Immature natural killer cell (primary cell): ENCODE measurements at places on chromosomes 1 and 21.
A peak's percentile ranks its signal among the peaks of the same experiment; 100 is the strongest.

DNA sequence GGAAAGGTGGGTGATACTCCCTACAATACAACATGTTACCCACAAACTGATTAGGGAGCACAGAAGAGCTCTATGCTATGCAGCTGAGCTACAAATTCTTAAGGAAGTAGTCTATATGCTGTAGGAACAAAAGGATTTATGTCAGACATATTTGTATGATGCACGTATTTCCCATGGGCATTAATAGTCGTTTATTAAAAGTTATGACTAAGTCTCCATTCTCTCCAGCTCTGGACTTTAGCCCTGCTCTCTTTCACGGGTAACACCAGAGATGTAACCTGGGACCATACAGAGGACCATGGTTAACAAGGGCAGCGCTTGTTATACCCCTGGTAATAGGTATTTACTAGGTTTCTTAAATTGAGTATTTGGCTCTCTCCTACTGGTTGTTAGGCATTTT is 168.2 kb upstream of the C1orf105 start:
- H3K4me1 ChIP-seq, result peaks cover 19% of the 10 kb centered on the region
- no peak for DNase-seq
- H3K27me3 ChIP-seq, result no peaks in the 10 kb centered on the region
- no peaks in the 10 kb centered on the region for H3K36me3 ChIP-seq
- no peak overlapping the region for H3K4me3 ChIP-seq

- H3K4me3 ChIP-seq, result no peak overlapping the region
- H3K27me3 ChIP-seq, result peaks cover 2% of the 10 kb centered on the region
- no peak for DNase-seq
- H3K36me3 ChIP-seq, result no peaks in the 10 kb centered on the region
- H3K4me1 ChIP-seq, result peaks cover 6% of the 10 kb centered on the region
These were observed 474.0 kb upstream of the B3GALT2 start for GRCh38 chr1:193660428-193660827.

DNA sequence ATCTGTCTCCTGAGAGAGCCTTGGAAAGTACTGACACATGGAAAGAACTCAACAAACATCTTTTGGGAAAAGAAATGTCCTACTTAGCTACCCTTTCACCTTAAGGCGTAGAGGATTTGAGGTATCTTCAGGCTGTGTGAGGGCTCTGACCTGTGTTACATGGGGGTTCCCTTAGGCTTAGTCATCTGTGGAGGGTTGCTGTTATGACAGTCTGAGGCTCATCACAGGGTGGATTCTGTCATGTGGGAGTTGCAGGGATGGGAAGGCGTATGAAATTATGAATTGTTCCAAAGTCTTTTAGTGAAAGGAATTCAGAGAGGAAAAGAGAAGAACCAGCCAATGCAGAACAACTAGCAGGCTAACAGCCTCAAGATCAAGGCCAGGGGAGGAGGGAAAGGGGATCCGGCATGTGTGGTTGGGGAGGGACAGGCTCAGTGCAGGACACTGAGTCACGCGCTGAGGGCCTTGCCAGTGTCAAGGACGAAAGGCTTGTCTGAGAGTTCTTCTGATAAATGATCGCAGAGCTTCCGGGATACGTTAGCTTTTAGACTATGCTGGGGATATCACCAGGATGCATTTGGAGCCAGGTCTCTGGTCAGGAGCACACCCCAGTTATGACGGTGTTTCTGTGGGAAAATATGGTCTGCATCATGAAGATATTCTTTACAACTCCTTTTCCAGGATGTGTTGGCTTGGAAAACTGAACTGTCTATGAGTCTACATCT is 24.6 kb upstream of the PLA2G2C start:
- H3K36me3 ChIP-seq, result no peaks in the 10 kb centered on the region
- no peak overlapping the region for H3K27ac ChIP-seq
- peaks cover 12% of the 10 kb centered on the region for H3K27me3 ChIP-seq
- no peak for DNase-seq

DNA sequence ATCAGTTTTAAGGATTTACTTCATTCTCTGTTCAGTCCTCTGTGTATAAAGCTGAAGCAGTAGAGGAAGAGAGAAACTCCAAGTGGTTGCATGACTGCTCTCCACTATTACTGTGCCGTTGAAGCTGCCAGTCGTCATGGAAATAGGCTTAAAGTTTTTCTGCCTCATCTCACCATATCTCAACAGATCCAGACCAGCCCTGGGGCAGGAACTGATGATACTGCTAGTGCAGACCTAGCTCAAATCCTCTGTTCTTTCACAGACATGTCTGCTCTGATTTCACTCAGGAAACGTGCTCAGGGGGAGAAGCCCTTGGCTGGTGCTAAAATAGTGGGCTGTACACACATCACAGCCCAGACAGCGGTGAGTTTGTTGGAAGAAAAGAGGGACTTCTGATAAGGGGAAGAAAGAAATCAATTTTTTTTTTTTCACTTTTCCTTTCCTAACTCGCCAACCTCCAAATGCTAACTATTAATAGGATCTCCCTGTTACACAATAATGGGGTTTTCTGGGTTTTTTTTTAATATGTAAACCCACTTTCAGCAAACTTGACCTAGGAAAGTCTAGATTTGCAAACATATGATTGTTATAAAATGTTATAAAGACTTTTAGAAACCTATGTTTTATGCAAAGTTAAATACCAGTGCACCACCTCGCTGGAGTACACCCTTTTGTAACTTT is 22.2 kb upstream of the STRIP1 start:
- peaks cover 29% of the 10 kb centered on the region for H3K36me3 ChIP-seq
- no peak overlapping the region for H3K4me3 ChIP-seq
- H3K4me1 ChIP-seq, result no peaks in the 10 kb centered on the region
- no peak overlapping the region for H3K27ac ChIP-seq

GRCh38 chr1:6185635-6186382 is 5.7 kb upstream of the CHD5 start:
- no peak for DNase-seq
- H3K4me1 ChIP-seq, result peaks cover 40% of the 10 kb centered on the region
- H3K27ac ChIP-seq, result no peak overlapping the region
- peaks cover 8% of the 10 kb centered on the region for H3K36me3 ChIP-seq

- no peaks in the 10 kb centered on the region for H3K36me3 ChIP-seq
- H3K4me1 ChIP-seq, result no peaks in the 10 kb centered on the region
- DNase-seq, result no peak
- H3K27ac ChIP-seq, result no peak overlapping the region
- H3K4me3 ChIP-seq, result no peak overlapping the region
- peaks cover 2% of the 10 kb centered on the region for H3K27me3 ChIP-seq
These were observed 49.7 kb upstream of the NHLH2 start for GRCh38 chr1:115890580-115890979.

DNA sequence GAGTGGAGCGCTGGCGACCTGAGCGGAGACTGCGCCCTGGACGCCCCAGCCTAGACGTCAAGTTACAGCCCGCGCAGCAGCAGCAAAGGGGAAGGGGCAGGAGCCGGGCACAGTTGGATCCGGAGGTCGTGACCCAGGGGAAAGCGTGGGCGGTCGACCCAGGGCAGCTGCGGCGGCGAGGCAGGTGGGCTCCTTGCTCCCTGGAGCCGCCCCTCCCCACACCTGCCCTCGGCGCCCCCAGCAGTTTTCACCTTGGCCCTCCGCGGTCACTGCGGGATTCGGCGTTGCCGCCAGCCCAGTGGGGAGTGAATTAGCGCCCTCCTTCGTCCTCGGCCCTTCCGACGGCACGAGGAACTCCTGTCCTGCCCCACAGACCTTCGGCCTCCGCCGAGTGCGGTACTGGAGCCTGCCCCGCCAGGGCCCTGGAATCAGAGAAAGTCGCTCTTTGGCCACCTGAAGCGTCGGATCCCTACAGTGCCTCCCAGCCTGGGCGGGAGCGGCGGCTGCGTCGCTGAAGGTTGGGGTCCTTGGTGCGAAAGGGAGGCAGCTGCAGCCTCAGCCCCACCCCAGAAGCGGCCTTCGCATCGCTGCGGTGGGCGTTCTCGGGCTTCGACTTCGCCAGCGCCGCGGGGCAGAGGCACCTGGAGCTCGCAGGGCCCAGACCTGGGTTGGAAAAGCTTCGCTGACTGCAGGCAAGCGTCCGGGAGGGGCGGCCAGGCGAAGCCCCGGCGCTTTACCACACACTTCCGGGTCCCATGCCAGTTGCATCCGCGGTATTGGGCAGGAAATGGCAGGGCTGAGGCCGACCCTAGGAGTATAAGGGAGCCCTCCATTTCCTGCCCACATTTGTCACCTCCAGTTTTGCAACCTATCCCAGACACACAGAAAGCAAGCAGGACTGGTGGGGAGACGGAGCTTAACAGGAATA is 4.2 kb downstream of the TFAP2E start:
- peaks cover 37% of the 10 kb centered on the region for H3K4me1 ChIP-seq
- H3K4me3 ChIP-seq, result peak overlapping the region; percentile 97

DNA sequence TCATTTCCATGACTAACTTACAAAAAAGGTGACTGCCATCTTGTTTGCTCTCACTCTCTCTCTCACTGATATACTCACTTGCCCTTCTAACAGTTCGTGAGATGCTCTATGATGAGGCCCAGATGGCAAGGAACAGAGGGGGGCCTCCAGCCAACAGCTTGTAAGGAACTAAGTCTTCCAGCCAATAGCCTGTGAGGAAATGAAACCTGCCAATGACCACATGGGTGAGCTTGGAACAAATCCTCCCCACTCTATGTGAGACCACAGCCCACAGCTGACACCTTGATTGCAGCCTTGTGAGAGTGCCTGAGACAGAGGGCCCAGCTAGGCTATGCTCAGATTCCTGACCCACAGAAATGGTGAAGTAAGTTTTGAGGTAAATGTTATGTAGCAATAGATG is 153.7 kb downstream of the HHIPL2 start:
- H3K4me3 ChIP-seq, result no peak overlapping the region
- no peaks in the 10 kb centered on the region for H3K4me1 ChIP-seq
- peaks cover 5% of the 10 kb centered on the region for H3K27me3 ChIP-seq

DNA sequence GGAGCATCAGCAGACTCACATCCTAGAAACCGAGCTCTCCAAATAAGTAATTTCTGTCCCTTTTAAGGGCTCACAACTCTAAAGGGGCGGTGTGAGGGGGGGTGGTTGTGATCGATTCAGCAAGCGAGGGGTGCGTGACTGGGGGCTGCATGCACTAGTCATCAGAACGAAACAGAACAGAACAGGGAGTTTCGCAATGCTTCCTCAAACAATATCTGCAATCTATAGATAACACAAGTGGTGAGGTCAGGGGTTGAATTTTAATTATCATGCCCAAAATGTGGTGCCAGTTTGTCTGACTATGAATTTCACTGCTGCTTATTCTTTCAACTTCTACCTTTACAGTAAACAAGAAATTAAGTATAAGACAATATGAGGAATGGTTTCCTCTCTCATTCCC is 1003.0 kb upstream of the NCAM2 start:
- no peak for DNase-seq
- H3K4me1 ChIP-seq, result peaks cover 1% of the 10 kb centered on the region
- no peak overlapping the region for H3K27ac ChIP-seq
- H3K4me3 ChIP-seq, result no peak overlapping the region

- H3K27me3 ChIP-seq, result peaks cover 3% of the 10 kb centered on the region
- no peak overlapping the region for H3K27ac ChIP-seq
- no peak for DNase-seq
- H3K4me3 ChIP-seq, result no peak overlapping the region
These were observed 68.8 kb upstream of the LYST start for GRCh38 chr1:235935235-235936225.

- no peak overlapping the region for H3K4me3 ChIP-seq
These were observed 18.2 kb upstream of the MX1 start for GRCh38 chr21:41407541-41408460.

DNA sequence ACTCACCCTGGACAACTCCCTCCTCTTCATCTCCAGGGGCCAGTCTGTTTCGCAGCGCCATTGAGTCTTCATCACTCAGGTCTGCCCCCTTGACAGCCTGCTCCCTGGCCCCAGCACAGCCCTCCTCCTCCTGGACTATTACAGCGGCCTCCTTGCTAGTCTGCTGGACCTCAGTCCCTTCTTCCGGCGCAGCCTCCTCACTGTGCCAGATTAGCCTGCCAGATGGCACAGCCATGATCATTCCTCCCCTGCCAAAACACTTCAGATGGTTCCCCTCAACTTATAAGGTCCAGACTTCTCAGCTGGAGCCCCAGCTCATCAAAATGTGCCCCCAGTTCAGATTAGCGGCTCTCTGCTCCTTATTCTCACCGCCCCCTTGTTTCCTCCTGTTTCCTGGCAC is 7.0 kb upstream of the CELSR2 start:
- H3K4me1 ChIP-seq, result peaks cover 17% of the 10 kb centered on the region
- peaks cover 4% of the 10 kb centered on the region for H3K36me3 ChIP-seq
- peaks cover 3% of the 10 kb centered on the region for H3K27me3 ChIP-seq
- DNase-seq, result no peak
- H3K27ac ChIP-seq, result no peak overlapping the region
- H3K4me3 ChIP-seq, result no peak overlapping the region

GRCh38 chr21:31088474-31088751 is 50.1 kb upstream of the KRTAP19-8 start:
- no peak overlapping the region for H3K27ac ChIP-seq
- DNase-seq, result peak; percentile 9
- no peaks in the 10 kb centered on the region for H3K36me3 ChIP-seq
- H3K4me3 ChIP-seq, result no peak overlapping the region

- H3K36me3 ChIP-seq, result no peaks in the 10 kb centered on the region
- peaks cover 4% of the 10 kb centered on the region for H3K4me1 ChIP-seq
These were observed 23.8 kb upstream of the CPLANE2 start for GRCh38 chr1:16260814-16261213.

DNA sequence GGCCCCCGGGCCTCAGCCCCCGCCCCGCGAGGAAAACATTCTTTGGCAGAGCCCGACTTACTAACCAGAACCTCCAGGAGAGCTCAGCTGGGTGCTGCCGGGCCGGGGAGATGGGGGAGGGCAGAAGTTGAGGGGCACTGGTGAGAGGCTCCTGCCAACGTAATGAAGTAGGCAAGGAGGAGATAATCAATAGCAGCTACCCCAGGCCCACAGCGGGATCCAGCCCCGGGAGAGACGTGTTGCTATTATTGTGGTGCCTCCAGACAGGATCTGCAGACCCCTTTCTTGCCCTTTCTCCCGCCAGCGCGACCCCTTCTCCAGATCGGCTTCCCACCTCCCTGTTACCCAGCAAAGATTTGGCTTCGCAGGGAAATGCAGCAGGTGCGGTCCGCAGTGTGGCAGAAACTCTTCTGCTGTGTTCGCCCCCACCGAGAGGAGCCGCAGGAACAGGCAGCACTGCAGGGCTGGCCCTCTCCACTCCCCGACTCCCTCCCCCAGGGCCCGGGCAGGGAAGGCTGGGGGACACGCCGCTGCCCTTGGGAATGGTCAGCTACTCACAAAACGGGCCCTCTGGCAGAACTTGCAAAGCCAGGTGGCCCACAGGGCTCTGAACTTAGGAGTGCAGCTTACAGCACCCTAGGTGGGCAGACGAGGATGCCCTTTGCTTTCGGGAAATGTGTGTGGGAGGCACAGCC is 1.5 kb upstream of the KCNA2 start:
- H3K36me3 ChIP-seq, result no peaks in the 10 kb centered on the region
- H3K27ac ChIP-seq, result no peak overlapping the region

DNA sequence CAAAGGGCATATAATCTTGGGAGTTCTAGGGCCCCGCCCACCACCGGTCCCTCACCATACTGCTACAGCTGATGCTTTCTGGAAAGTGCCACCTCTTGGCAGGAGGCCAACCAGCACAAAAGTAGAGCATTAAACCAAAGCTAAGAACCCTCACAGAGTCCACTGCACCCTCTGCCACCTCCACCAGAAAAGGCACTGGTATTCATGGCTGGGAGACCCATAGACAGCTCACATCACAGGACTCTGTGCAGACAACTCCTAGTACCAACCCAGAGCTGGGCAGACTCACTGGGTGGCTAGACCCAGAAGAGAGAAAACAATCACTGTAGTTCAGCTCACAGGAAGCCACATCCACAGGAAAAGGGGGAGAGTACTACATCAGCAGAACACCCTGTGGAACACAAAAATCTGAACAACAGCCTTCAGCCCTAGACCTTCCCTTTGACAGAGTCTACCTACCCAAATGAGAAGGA is 10.8 kb downstream of the THEM4 start:
- peaks cover 32% of the 10 kb centered on the region for H3K4me1 ChIP-seq
- H3K4me3 ChIP-seq, result peak overlapping the region; percentile 60
- DNase-seq, result peak; percentile 49
- peaks cover 29% of the 10 kb centered on the region for H3K36me3 ChIP-seq

- peaks cover 11% of the 10 kb centered on the region for H3K36me3 ChIP-seq
- peaks cover 7% of the 10 kb centered on the region for H3K4me1 ChIP-seq
- H3K4me3 ChIP-seq, result no peak overlapping the region
- no peaks in the 10 kb centered on the region for H3K27me3 ChIP-seq
These were observed 40.1 kb downstream of the MAST2 start for GRCh38 chr1:45843474-45843905.
